Stimulated activated CD4-positive, alpha-beta T cell treated with anti-CD3 and anti-CD28 coated beads, Interleukin-1b, Interleukin-23, amount 100 ng/mL, for 1 hour (primary cell): ENCODE measurements at places on chromosomes 5 and 9.

DNA sequence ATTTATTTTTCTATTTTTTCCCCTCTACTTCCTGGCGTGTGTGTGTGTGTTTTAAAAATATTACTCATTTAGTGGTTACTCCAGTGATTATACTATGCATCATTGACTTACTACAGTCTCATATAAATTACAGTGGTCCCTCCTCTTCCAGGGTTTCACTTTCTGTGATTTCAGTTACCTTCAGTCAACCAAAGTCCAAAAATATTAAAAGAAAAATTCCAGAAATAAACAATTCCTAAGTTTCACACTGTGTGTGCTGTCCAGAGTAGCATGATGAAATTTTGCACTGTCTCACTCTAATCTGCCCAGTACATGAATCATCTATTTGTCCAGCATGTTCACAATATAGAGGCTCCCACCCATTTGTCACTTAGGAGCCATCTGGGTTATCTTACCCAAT is 47.4 kb upstream of the CCDC112 start:
- DNase-seq: no peak

DNA sequence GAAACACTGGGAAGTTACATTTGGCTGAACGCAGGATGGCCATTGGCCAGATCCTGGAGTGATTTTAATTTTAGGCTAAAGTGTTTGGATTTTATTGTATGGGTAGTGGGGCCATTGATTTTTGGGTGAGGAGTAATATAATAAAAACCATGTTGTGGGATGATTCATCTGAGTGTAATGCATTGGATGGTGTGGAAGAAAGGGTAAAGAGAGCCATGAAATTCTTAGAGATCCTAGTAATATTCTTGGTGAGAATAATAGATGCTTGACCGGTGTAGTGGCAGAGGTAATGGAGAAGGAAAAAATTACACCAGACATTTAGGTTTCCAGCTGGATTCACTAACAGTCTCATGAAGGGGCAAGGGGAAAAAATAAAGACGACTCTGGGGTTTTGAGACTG is 158.1 kb downstream of the NPR3 start:
- no peak for DNase-seq

DNA sequence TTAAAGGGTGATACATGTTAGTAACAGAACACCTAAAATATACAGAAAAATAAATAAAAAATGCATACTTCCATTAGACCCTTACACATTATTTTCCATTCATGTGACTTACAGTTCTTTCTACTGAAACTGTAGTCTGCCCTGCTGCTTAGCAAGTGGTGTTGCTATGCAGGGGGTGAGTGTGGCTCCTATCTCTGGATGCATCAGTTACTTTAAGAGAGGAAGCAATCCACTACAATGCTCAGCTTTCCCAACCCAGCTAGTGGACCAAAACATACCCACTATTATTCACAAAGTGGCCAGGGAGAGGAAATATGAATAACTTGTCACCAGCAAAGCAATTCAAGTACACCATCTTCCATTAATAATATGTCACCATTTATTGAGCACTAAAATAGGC is 121.8 kb downstream of the DOCK2 start:
- DNase-seq: no peak

DNA sequence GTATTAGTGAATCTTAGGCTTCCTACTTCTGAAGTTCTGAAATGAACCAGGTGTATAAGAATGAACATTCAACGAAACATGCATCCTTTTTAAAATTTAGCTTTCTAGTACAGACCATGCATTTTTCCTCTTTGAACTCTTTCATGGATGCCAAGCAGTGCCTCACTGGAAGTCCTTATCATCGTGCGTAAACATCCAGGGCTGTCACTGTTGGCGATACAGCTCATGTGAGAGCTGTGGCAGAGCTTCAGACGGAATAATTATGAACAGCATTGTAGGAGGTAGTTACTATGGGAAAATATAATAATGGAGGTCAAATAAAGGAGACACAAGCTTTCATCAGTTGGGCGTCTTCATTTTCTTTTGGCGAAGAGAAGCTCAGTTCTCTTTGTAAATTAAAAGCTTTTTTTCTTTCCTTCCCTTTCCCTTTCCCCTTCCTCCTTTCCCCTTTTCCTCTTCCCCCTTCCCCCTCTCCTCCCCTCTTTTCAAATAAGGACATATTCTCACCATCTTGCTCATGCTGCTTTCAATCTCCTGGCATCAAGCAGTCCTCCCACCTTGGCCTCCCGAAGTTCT is 167.3 kb downstream of the KDM4C start:
- DNase-seq: no peak

GRCh38 chr9:116958881-116959280 is 271.8 kb downstream of the TRIM32 start:
- DNase-seq: no peak
